LNCaP clone FGC (cell line): ENCODE measurements at places on chromosomes 2 and 18.
A peak's percentile ranks its signal among the peaks of the same experiment; 100 is the strongest.

- no peak for DNase-seq
Measured at GRCh38 chr2:36625304-36625703, 27.3 kb upstream of the FEZ2 start.

GRCh38 chr2:28063492-28063962 is 173.0 kb downstream of the BABAM2 start:
- no peak for DNase-seq

GRCh38 chr18:79963658-79964329 is 649 bp upstream of the HSBP1L1 start:
- no peak for DNase-seq

DNA sequence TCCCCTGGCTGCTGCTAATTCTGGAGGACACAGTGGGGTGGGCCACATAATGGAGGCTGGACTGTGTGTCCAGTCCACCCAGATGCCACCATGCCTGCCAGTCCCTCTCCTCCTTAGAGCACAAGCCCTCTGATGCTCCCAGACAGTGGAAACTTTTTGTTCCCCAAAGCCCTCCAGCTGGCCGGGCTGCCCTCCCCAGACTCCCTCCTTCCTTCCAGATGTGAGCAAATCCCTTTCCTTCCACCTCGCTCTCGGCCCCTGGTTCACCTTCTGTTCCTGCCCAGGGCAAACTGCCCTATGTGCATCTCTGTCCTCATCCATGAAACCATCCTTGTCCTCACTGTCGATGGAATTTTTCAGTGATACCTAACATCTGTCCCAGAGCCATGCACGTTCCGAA is 33.9 kb downstream of the LRRFIP1 start:
- no peak for DNase-seq

DNA sequence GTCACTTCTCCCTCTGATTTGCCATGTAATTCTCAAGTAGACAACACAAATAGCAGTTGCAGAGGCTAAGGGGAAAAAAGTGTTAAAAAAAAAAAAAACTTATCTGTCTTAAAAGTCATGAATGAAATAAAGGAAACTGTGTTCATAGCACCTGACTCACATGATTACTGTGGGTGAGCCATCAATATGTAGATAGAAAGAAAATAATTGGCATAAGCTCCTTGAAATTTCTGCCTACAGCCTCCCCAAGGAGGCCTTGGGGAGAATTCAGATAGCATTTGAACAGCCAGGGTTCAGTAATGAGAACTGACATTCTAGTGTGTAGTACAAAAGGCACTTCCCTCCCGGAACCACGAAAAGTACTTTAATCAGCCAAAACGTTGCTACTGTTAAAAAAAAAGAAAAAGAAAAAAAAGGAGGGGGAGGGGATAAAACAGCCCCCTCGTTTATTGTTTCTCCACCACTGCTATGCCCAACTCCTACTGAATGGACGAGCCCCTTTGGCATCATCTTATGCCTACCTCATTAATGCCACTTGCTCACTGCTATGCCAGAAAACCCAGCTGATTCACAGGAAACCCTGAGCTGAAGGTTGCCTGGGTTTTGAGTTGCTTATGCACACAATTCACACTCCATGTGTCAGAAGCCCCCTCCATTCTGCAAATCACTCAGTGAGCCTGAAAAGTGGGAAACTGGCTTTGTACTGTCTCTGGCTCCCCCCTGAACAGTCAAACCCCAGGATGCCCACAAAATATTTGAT is 65.5 kb upstream of the KLF7 start:
- DNase-seq, result no peak

GRCh38 chr2:44941551-44942234 is at the start of gene SIX3:
Gene SIX3 (plus strand): TSS chr2:44941702. CDS start chr2:44942105, 403 bp downstream.
- DNase-seq, result no peak

- peak; percentile 7 for DNase-seq
Measured at GRCh38 chr18:10490401-10491165, 35.2 kb upstream of the NAPG start.

DNA sequence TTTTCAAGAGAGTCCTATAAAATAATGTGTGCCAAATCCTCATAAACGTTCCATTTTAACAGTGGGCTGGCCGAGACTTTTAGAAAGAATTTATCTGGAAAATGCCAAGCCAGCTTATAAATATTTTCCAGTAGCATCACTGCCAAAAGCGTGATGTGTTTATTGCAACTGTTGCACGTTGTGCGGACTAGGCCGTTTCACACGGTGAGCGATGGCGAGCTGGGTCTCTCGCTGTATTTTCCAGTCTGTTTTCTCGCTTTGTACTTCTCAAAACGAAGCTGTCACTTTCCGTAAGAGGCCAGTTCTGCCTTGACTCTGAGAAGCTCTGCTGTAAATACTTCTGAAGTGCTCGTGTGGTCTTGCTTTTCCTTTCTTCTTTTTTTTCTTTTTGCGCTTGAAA is 65.0 kb upstream of the ZNF236 start:
- DNase-seq, result no peak

DNA sequence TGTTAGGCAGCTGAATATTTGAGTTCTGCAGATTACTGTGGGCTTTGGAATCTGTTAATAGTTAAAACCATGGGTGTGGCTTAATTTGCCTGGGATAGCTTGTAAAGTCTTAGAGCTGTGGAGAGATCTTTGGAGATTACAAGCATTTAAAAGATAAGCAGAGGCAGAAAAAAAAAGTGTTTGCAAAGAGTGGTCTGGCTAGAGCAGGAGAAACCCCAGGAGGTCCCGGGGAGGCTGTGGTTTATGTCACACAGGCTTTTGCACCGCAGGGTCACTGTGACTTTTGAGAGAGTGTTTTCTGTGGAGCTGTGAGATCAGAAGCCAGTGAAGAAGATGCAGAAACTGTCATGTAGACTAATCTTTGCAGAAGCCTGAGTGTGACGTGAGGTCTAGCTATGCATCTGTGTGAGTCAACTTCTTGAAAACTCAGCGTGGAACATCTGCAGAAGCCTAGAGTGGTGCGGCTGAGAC is 49.0 kb downstream of the SETBP1 start:
- DNase-seq, result no peak

- DNase-seq, result no peak
Measured at GRCh38 chr2:110716959-110717645, 15.3 kb upstream of the ACOXL start.

GRCh38 chr2:169476459-169476858 is 2.8 kb upstream of the BBS5 start:
- no peak for DNase-seq

DNA sequence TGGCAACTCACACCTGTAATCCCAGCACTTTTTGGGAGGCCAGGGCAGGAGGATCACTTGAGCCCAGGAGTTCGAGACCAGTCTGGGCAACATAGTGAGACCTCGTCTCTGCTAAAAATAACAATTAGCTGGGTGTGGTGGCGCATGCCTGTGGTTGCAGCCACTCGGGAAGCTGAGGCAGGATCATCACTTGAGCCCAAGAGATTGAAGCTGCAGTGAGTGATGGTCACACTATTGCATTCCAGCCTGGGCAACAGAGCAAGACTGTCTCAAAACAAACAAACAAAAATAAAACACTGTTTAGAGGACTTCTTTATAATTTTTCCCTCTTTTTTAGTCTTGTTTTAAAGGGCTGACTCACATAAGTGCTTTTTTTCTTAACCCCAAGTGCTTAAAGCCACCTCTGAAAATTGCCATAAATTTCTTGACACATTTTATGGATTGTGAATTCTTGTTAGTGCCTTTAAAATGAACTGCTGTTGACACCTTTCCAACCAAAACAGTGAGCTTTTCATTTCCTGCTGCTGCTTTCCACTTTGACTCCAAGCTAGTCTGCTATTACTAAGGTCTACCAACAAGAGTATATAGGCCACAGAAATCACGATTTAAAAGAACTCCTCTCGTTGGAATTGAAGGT is 41.7 kb downstream of the CYP20A1 start:
- no peak for DNase-seq

GRCh38 chr2:149687052-149687427 is 99.5 kb upstream of the MMADHC start:
- no peak for DNase-seq

DNA sequence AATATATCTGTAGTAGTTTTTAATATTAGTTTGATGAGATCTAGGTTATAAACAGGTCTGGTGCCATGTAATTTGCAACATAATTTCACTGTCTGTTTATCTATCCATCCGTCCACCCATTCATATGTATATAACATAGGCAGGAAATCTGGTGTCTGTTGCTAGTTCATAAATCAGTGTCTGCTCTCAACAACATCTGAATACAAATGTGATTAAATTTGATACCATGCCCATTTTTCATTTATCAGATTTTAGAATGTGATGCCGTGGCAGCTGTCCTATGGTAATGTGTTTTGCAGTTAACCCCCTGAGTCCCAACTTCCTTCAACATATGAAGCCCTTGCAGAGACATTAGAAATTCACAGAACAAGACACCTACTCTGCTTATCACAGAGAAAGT is 228.4 kb downstream of the CMPK2 start:
- no peak for DNase-seq

DNA sequence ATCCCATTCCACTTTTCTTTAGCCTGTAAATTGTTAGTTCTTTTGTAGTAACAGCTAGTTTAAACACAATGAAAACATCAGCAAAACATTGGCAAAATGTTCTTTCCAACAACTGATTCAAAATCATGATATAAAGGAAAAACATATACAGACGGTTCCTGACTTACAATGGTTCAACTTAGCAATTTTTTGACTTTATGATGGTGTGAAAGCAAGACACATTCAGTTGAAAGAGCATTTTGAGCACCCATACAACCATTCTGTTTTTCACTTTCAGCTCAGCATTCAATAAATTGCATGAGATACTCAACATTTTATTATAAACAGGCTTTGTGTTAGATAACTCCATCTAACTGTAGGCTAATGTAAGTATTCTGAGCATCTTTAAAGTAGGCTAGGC is 185.1 kb downstream of the NOL4 start:
- DNase-seq, result no peak
